T follicular helper cell (primary cell): ENCODE measurements at places on chromosomes 2 and 18.

- no peak for DNase-seq
Observed at GRCh38 chr2:106269591-106270291, 75.6 kb upstream of the UXS1 start.

DNA sequence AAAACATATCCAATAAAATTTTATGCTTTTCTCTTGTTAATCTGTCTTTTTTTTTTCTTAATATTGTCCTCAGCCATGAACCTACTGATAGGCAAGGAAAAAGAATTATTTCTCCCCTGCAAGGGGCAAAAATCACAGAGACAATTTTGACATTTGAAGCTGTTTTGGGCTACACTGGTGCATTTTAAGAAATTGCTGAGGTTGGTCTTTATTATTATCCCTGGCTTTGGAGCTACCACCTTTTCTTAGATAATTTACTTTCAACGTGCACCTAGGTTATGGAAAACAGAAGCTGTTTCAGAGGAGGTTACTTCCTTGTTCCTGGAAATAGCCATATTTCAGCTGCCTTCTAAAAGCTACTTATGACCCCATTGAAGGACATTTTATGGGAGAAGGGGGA is 195.5 kb upstream of the KYNU start:
- DNase-seq, result no peak

GRCh38 chr2:121965661-121966060 is 210.2 kb downstream of the TSN start:
- no peak for DNase-seq

GRCh38 chr18:31553800-31554199 is 37.9 kb upstream of the TTR start:
- no peak for DNase-seq

GRCh38 chr2:207417301-207417718 is 112.5 kb upstream of the CREB1 start:
- DNase-seq, result no peak

DNA sequence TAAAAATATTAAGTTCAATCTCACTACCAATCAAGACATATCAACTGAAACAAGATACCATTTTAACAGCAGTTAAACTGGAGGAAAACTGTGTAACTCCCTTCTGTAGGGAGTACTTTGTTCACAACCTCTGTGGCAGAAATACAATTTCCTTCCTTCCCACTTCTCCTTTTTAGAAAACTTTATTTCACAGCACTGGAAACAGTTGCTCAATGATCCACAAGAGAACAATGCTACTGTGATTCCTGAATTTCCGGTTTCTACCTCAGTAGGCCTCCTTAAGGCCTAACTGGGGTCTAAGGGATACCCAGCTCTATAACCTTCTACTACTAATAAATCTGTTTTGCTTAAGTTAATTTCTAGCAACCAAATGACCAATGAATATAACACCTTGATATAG is 14.1 kb downstream of the TLK1 start:
- no peak for DNase-seq

- no peak for DNase-seq
Observed at GRCh38 chr2:152920846-152921245, 202.4 kb downstream of the ARL6IP6 start.

DNA sequence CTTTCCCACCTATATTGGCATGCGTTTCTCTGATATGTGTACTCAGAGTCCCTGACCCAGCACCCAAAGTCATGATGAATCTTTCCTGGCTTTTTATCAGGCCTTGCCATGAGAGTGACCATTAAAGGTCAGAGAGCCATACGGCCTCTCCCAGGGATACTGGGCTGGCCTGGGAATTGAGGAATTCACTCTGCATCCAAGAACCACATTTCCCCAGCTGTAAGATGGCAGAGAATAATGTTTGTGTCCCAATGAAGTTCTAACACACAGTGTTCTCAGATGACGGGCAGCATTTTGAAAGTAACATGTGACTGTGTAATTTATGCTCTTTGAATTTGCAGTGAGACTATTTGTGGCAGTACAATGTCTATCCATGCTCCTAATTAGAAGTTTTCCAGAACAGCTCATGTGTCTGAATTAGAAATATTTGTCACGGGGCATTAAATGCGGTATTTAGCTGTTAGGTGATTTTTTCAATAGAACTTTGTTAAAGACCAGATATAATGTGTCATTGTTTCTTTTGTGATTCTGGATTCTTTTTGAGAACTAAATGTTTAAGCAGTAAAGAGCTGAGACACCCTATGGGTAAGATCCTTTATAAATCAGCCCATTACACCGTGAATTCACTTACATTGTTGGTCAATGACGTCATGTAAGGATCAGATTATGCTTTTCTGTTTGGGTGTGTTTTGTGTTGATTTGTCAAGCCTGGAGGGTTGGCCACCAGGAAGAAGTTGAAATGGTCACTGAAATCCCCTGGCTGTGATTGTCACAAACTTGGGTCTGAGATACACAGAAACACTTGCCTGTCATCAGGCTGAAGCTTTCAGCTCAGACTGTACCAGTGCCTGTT is 7.3 kb upstream of the SLC3A1 start:
- no peak for DNase-seq

- DNase-seq, result no peak
Observed at GRCh38 chr2:238567996-238568395, 141.3 kb downstream of the ASB1 start.

GRCh38 chr2:201668402-201668910 is 25.2 kb upstream of the TMEM237 start:
- DNase-seq, result no peak

- no peak for DNase-seq
Observed at GRCh38 chr2:107663632-107664031, 163.1 kb upstream of the RGPD4 start.
